CD4-positive, alpha-beta T cell treated with Interleukin-12 subunit alpha and Interleukin-12 subunit beta, for 1 hour (primary cell): ENCODE measurements at places on chromosomes 7 and 10.

DNA sequence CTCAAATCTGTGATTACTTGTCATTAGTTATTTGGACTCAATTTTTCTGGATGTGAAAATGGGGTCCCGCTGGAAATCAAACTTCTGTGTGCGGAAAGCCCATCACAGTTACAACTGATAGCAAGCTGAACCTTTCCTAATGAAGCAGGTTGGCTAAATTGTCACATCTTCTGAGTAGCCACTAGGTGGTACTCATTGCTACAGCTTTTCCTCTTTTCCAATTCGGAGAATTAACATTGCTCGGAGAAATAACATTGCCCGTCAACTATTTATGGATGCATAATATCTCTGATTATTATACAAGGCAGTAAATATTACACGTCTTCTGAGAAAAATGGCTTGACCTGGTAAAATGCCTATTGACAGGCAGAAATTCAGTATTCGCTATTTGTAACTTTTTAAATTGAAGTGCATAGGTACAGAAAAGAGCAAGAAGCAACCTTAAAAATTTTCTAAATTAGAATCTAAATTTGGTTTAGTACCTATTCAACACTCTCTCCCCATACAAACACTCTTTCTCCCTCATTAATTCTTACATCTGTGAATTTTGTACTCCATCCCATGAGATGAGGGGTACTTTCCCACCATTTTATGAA lies 17.3 kb upstream of the BLOC1S2 start:
- no peak for DNase-seq

- DNase-seq = no peak
Observed at GRCh38 chr10:7968510-7969112, 85.9 kb upstream of the GATA3 start.

DNA sequence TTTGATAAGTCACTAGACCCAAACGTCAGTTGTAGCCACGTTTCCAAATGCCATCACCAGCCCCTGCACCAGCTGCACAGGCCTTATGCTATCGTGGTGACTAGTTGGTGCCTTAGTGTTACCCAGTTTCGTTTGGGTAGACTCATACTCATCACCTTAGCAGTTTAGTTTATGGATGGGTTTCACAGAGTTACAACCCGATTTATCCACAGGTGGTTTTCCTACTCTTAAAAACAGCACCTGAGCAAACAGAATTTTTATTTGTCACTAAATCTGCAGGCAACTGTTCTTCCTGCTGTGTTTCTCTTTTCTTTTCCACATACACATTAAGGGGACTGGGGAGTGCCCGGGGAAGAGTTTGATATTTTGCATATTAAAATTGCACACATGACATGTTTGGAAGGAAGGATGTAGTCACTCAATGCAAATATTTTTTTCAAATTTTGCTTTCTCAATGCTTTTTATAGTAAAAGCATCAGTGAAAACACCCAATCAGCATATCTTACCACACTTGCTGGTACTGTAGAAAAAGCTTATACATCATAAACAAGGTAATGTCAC lies 41.6 kb downstream of the PDSS1 start:
- peak; percentile 3 for DNase-seq

- DNase-seq = no peak
Observed at GRCh38 chr7:57384380-57384779, 65.6 kb upstream of the ZNF716 start.

- DNase-seq = no peak
Observed at GRCh38 chr10:109995595-109995994, 12.2 kb upstream of the ADD3 start.

DNA sequence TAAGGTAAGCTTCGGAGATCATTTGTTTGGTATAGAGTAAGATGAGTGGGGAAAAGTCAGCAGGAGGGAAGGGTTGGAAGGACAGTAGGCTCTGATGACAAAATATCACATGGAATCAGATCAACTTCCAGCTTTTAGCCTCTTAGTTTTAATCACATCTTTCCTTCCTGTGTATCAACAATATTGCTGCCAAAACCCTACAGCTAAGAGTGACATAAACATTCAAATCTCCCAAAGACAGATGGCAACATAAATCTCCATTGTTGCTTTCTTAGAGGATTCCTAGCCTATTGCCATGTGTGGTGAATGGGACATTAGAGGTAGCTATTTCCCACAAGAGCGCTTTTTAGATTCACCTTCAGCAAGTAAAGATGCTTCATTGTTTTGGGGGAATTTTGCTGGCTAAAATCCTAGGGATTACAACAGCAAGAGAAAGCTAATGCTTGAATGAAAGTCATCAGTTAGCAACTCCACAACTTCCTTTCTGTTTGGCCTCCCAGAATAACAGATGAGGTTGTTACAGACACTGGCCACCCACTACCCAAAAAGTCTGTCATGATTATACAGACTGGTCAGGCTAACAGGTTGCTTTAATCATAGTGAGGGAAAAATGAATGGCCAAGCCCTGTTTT lies 35.2 kb upstream of the FZD1 start:
- DNase-seq = no peak

GRCh38 chr7:48225101-48225500 lies 53.8 kb downstream of the ABCA13 start:
- no peak for DNase-seq

DNA sequence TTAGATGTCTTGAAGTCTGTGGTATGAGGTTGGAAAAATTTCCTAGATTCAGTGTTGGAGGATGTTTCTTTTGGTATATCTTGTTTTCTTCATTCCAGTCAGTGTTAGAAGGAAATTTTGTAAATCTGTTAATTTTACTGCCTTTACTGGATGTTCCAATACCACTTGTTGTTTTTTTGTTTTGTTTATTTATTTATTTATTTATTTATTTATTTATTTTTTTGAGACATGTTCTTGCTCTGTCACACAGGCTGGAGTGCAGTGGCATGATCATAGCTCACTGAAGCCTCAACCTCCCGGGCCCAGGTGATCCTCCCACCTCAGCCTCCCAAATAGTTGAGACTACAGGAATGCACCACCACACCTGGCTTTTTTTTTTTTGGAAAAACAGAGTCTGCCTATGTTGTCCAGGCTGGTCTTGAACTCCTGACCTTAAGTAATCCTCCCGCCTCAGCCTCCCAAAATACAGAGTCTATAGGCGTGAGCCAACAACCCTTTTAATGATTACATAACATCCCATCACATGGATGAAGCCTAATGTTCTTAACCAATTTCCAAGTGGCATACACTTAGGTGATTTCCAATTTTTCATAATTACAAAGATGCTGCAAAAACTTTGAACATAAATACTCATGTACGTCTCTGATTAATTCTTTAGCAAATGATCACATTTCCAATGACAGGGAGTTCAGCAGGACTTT lies 52.8 kb upstream of the WAC start:
- DNase-seq = no peak

DNA sequence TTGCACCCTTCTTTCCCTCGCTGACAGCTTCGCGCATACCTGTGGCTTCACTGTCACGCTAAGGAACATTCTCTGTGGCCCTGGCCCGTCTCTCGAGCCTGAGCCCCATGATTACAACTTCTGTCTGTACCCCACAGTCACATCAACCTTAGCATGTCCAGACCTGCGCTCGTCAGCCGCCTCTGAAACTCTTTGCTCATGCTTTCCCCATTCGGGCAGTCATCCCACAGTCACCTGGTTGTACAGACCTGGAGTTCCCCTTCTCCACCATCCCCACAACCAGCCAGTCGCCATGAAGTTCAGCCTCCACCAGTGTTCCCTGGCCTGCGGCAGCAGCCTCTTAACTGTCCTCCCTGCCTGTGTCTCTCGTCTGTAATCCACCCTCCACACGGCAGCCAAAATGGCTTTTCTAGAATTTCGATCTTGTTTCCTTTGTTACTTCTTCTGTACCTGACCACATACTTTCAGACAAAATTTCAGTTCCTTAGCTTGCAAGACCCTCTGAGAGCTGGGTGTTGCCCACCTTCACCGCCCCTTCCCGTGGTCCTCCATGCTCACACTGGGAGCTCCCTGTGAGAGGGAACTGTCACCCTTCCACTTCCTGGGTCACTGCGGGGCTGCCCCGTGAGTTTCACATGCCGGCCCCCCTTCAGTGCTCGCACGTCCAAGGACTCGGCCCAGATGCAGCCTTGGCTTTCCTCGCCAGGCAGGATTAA lies 229.2 kb downstream of the CELF2 start:
- DNase-seq = no peak

DNA sequence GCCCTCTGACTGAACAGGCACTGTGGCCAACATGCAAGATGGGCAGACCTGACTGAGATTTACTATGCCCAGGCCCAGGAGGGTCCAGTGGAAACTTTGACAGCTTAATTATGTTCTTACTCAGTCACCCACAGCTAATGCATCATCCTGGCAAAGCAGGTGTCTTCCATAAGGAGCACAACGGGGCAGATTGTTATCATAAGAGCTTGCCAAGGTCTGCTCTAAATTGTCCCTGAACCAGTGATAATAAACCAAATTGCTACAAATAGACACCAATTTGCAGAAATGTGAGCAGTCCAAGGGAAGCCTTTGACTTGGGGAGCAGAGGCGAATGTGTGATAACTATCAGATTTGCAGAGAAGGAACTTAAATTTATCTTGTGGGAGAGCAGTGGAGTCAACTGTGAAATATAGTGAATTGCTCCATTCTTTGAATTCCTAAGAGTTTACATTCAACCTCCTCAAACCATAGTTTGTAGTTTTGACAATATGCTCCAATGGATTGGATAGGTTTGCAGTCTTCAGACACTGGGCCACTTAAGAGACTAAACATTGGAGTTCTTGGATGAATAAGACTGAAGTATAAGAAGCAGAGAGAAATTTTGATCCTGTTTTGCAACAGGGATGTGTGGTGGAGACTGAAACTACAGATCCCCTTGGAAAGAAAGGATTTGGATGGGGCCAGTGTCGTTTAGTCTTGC lies 494.7 kb downstream of the CCSER2 start:
- DNase-seq = no peak

- no peak for DNase-seq
Observed at GRCh38 chr10:83886871-83887270, 252.4 kb upstream of the GHITM start.

GRCh38 chr10:88136712-88137111 lies 273.3 kb downstream of the PTEN start:
- DNase-seq = no peak

GRCh38 chr7:2824678-2825461 lies 19.2 kb downstream of the GNA12 start:
- DNase-seq = no peak

- DNase-seq = no peak
Observed at GRCh38 chr7:122438492-122438891, 133.9 kb upstream of the FEZF1 start.

DNA sequence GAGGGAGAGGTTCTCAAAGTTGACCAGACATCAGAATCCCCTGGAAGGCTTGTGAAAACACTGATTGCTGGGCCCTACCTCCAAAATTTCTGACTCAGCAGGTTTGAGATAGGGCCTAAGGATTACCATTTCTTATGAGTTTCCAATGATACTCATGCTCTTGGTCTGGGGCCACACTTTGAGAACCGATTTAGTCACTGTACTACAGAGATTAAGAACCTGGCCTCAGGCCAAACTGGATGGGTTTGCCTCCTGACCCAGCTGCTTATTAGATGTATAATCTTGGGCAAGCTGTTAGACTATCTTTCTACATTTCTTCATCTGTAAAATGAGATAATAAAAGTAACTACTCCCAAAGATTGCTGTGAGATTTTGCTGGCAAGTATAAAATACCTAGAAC lies 77.1 kb upstream of the SCIN start:
- DNase-seq = no peak

DNA sequence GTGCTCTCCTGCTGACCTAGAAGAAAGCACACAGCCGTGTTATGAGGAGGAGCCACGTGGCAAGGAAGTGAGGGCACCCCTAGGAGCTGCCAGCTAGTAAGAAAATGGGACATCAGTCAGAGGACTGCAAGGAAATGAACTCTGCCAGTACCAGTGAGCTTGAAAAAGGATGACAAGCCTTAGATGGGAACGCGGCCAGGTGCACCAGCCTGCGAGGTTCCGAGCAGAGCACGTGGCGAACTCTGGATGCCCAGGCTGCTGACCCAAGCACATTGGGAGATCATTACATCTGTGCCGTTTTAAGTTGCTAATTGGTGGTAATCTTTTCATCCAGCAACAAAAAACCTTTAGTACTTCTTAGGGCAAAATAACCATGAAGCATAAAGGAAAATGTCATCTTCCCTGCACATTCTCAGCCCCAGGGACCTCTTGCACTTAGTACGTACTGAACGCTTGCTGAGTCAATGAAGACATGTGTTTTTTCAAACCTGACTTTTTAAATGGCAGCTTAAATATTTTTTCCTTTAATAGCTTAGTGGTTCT lies 69.4 kb downstream of the AMZ1 start:
- no peak for DNase-seq

- no peak for DNase-seq
Observed at GRCh38 chr7:142523821-142524460, 225.3 kb upstream of the PRSS1 start.

DNA sequence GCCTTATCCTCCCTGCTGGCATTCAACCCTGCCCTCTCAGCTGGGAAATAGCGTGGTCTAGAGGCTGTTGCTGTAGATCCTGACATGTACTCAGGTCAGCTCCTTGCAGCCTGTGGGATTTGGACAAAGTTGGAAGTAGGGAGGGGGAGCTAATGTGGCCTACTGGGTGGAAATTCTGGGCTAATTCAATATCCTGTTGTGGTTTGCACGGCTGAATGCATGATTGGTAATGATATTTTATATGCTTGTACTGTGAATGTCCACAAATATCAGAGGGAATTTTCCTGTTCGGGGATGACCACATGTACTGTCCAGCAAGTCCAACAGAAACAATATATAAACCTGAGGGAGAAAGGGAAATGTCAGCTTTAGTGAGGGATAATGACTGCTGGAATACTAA lies 22.1 kb upstream of the NPVF start:
- DNase-seq = no peak

DNA sequence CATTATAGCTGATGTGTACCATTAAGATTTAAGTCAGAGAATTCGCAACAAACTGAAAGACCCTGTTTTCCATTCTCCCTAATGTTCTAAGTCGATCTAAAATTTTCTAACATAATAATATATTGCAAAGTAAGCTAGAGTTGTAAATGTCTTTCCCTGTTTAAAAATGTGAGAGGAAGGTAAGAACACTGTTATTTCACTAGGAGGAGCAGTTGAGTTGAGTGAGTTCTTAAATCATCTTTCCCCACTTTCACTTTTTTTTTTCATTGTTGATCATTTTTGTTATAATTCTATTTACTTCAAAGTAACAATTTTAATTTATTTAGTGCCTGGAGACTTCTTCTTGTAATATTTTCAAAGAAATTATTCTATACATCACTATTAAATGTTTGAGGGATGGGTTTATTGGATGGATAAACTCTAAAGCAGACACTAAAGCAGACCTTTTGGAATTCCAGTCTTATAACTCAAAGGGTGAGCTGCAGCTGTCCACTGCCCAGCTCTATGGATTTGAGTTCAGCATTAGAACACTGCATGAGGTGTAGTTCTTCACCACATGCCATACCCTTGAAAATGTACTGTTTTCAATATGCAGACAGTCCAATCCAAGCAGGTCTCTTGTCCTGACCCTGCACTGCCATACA lies 181.3 kb upstream of the FZD1 start:
- DNase-seq = no peak
